ENCODE measurements at places on chromosomes 4 and X. TPM values are rescaled to one million over a fixed set of nuclear protein-coding genes. Genes with fewer than 3 reads are reported as not detected.
A peak's percentile ranks its signal among the peaks of the same experiment; 100 is the strongest.

Gene KIT
- 0.83 TPM for total RNA-seq

- DNase-seq, result no peak
These were observed 319.6 kb downstream of the PPP3CA start for GRCh38 chr4:101027721-101028120.

DNA sequence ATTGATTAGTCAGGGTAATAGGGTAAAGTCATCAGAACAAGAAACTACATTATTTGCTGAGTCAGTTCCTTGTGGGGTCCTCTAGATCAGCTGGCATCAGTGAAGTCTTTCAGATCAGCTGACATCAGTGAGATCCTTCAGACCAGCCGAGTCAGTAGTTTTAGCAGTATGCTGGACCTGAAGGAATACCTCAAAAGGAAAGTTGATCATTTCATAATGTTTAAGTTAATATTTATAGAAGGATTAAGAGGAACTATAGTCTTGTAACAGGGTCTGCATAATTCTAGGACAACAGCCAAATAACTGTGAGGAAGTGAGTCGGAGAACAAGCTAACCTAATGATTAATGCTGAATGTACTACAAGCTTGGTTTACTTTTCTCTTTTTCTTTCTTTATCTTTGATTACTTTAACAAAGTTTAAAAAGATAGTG lies 958 bp upstream of the UGT2B7 start:
- peak; percentile 67 for DNase-seq

GRCh38 chr4:101232074-101232776 lies 115.1 kb downstream of the PPP3CA start:
- DNase-seq, result peak; percentile 86

GRCh38 chrX:113741744-113742143 lies 842.1 kb upstream of the HTR2C start:
- peak; percentile 8 for DNase-seq

DNA sequence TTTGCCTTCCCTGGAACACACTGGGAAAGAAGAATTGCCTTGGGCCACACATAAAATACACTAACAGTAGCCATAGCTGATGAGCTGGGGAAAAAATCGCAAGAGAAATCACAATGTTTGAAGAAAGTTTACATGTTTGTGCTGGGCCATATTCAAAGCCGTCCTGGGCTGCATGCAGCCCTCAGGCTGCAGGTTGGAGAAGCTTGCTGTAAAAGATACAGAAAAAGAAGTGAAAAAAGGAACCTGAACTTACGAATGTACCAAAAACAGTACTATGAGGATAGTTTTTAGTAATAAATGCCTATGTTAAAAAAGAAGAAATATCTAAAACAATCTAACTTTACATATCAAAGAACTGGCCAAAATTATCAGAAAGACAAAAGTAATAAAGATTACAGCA lies 82.1 kb downstream of the UGT2B28 start:
- no peak for DNase-seq

DNA sequence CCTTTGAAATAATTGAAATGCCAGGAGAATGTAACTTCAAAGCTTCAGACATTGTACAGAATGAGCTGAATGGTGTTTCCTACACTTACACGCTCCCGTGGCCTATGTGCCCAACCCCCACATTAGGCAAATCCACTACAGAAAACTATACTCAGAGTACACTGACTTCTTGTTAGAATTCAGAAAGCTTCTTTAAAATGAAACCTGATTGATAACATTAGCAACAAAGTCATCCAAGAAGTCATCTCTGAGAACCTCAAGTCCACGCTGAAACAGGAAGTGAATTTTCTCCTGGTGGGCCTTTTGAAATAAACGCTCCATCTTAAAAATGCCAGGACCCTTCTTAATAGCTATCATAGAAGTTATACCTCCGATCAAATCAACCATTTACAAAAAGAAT lies 136.3 kb downstream of the TSPAN5 start:
- DNase-seq, result no peak

- no peak for DNase-seq
These were observed 150.0 kb upstream of the PSAPL1 start for GRCh38 chr4:7584606-7585159.

GRCh38 chrX:4179031-4179430 lies 465.6 kb upstream of the PRKX start:
- no peak for DNase-seq

GRCh38 chrX:64885850-64886249 lies 90.4 kb downstream of the ZC4H2 start:
- no peak for DNase-seq

DNA sequence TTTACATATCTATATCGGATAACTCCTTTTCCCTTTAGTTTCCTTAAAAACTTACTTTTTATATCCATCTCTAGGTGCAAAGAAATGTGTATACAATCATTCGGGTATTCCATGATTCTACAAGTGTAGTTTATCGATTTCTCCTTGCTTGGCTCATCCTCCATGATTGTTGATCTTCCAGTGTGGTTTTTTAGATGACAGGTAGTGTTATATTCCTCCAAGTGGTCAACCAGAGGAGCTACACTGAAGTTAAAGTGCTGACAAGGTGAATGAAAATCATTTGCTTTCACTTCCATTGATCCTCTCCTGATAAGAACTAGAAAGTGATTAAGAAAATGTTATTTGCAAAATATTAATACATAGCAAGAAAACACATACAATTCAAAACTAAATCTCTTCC lies 38.5 kb downstream of the TMEM156 start:
- no peak for DNase-seq

Measured in mammary epithelial cell (primary cell).